ENCODE measurements at places on chromosomes 7 and 10.
A peak's percentile ranks its signal among the peaks of the same experiment; 100 is the strongest.

DNA sequence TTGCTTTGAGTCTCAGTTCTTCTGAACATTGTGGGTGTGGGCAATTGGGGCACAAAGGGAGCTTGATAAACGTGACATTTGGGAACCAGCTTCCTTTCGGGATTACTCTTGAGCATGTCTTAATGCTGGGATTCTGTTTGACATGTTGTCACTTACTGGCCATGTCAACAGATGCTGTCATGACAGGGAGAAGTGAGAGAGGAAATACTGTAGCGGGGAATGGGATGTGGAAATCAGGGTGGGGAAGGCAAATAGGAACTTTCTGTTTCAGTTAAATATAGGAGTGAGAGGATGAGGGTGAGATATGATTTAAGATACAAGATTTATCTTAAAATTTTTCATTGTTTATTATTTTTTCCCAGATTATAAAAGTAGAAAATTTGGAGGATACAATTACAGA, 83.9 kb downstream of the SEC23IP start:
- DNase-seq, result no peak

- DNase-seq, result no peak
Measured at GRCh38 chr10:129187331-129187730, 279.7 kb upstream of the MGMT start.

DNA sequence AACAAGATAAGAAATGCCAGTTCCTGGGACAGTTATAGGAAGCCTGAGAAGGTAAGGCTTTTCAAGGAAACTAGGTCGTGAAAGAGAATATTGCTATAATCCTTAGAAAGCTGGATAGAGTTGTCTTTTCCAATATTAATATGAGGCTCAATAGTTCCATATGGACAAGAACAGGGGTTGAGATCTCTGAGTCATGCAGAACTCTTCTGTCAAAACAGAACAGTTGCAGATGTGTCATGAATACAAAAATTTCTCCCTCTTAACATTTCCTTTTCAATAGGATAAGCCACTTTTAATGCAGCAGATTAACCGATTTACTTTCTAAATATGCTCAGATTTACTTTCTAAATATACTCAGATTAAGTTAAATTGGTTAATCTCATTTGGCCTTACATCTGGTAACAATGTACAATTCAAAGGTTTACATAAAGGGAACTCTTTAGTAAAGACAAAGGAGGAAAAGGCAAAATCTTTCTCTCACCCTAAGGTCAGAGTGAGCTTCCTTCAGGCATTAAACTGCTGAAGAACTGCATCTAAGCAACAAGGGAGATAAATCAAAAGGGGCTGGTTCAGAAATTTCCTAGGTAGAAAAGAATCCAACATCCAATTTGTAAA, 104.7 kb upstream of the PCDH15 start:
- DNase-seq, result no peak

GRCh38 chr10:25766687-25767221, 167.3 kb upstream of the MYO3A start:
- DNase-seq, result no peak

- no peak for DNase-seq
Measured at GRCh38 chr7:25391295-25391861, 163.1 kb upstream of the NPVF start.

GRCh38 chr10:35502692-35503091, 102.4 kb upstream of the GJD4 start:
- no peak for DNase-seq

DNA sequence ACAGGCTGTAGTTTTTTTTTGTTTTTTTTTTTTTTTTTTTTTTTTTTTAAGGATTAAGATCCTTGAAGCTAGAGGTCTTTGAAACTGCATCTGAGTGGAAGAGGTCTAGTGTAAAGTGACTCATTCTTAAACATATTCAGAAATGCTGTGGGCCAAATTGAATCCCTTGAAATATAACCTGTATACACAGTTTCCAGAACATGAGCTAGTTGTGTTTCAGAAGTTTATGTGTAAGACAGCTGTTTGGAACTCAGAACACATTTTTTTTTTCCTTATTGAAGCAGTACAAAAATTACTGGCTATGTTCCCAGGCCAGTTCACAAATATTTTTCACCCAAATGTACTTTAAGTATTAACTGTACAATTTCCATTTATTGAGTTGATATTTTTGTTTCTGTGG, 67.9 kb downstream of the PPP1R9A start:
- DNase-seq, result no peak

GRCh38 chr10:5518143-5518542, 6.6 kb upstream of the CALML3 start:
- no peak for DNase-seq

DNA sequence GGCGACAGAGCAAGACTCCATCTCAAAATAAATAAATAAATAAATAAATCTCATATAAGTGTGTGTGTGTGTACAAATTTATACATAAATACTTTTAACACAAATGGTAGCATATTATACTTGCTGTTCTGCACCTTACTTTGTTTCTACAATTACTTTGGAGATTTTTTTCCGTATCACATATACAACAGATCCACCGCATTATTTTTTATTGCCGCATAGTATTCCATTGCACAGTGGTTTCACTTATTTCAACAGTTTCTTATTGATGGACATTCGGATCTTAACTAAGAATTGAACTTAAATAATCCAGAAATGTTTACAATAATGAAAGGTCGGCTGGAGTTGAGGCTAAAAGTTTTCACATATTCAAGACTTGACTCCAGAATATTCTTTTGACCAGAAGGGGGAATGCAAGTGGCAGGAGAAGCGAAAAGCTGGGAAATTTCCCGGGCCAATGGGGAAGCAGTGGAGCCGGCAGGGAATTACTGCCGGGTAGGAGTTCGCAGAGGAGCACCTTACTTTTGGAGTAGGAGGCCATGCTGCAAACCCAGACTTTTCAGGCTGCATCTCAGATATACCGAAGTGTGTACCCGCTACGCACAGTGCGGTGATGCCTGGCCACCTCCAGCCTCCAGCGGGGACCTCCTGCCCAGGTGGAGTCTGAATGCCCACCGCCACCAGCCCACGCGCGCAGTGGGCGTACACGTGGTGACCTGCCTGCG, 415 bp upstream of the CNNM1 start:
- DNase-seq, result peak; percentile 10

DNA sequence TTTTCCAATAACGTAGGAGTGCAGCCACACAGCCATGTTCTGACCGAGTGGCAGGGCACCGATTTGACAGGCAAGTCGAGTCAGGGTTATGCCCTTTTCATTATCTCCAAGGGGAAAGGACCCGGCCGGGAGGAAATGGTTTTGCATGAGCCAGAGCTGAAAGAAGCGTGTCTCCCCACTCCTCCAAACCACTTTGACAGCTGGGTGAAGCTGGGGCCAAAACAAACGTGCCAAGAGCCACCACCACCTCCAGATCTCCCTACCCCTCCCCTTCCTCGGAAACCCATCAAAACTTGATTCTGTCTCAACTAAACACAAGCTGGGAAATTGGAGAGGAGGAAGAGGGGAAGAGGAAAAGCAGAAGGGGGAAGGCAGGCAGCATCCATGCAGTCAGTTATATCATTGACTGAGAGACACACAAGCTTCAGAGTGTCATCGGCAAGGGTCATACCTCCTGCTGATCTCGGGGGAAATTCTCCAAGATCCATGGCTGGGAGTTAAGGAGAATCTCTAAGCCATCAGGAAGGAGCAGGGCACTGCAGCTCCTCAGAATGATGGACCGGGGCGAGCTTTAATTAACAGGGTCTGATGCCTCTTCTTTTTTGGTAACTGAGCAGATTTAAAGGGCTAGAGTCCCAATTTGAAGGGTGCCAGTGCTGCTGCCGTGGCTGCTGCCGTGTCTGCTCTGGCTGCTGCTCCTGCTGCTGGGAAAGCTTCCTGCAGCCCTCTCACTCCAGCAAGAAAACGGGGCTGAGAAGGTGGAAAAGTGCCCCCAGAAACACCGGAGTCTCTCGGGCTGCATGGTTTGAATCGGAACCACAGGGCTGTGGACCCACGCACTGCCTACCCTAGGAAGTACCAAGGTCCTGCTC, 34.7 kb upstream of the CALN1 start:
- DNase-seq, result no peak

DNA sequence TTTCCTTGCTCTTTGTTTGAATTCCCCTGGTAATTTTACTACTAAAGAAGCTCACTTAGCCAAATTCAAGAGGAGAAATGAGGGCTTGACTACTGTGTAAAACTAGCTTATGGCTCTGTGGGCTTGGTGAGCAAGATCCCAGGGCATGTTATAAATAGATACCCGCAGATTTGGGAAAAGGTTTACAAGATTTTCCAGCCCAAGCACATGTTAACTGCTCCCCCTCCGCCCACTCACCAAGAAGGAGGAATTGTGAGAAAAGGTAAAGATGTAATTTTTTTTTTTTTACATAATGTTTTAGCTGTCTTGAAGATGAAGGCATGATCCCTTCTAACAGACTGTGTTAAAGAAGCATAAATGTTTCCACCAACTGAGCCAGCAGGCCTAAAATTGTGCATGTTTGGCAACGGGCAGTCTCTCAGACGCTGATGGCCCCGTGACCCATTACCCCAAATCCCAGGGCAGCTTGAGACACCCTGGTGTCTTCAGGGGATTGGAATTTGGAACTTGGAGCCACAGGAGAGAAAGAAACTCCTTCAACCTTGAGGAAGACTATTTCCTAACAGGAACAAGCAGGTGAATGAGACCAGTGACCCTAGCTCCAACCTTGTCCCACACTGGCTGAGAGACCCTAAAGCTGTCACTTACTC, 429.8 kb upstream of the CELF2 start:
- DNase-seq, result no peak

DNA sequence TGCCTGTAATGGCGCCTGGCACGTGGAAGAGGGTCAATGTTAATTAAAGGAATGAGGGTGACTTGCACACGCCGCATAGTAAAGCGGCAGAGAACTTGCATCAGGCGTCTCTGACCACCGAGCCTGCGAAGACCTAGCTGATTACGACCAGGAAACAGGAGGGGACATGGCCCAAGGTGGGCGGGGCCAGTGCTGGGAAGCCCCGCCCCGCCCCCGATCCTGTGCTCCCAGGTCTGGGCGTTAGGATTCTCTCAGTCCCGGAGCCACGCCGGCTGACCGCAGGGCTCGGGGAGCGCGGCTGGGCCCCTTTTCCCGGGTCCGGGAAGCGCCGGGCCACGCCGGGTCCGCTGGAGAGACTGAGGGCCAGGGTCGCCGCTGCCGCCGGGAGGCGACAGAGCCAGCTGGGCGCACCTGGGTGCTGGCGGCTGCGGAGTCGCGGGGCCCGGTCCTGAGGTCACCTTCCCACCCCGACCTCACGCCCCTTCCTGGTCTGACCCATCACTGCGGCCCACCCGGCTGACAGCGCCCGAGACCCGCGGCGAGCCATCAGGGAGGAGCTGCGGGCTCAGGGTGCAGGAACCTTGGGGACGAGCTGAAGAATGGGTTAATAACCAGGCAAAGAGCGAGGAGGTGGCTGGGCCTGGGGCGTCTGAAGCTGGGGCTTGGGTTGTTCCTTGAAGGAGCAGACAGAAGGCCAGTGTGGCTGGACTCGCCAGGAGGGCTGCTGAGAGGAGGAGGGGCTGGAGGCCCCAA, 23.0 kb upstream of the GRID1 start:
- no peak for DNase-seq

- DNase-seq, result no peak
Measured at GRCh38 chr10:79017882-79018520, 50.8 kb upstream of the ZMIZ1 start.

DNA sequence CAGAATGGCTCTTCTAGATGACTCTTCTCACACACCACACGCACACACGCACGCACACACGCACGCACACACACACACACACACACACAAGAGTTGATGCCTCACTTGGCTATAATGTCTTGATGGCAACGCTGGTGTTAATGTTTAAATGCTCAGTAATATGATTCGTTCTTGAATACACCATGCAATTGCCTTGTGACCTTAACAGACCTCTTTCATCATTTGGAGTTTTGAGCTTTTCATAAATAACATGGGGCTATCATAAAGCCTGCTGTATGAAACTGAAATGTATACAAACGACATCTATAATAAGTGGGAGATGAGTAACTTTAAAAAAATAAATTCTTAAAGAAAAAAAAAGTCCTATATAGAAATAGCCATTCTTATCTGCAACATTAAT, 8.2 kb downstream of the JCAD start:
- DNase-seq, result no peak

DNA sequence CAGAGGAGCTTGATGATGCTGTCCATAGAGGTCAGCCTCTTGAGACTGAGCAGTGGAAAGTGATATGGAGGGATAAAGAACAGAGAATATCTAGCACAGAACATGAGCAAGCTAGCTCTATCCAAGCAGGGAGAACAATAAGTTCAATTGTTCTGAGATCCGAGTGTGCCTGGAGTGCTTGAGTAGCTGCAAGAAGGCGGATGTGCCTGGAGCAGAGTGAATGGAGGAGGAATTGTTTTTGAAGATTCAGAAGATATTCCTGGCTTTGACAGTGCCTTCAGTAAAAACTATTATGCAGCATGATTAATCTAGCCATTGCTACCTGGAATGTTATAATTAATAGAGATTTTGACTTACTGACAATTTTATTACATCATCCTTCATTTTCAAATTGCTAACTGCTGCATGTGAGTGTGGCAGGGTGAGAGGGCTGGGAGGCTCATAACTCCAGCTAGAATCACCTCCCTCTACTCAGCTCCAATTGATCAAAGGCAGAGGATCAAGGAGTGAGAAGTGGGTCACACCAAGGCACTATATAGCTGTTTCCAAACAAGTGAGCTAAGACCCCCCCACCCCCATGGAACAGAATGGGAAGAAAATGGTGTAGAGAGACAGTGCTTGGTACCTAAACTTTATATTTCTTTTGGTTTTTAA, 302.8 kb downstream of the ADRA2A start:
- DNase-seq, result no peak

- DNase-seq, result no peak
Measured at GRCh38 chr7:84617265-84618030, 422.9 kb upstream of the SEMA3A start.

GRCh38 chr10:63976538-63976937, 455.3 kb downstream of the REEP3 start:
- no peak for DNase-seq

GRCh38 chr10:84988011-84988410, 659.6 kb downstream of the CCSER2 start:
- no peak for DNase-seq

- no peak for DNase-seq
Measured at GRCh38 chr7:117219485-117219884, 103.4 kb downstream of the WNT2 start.

DNA sequence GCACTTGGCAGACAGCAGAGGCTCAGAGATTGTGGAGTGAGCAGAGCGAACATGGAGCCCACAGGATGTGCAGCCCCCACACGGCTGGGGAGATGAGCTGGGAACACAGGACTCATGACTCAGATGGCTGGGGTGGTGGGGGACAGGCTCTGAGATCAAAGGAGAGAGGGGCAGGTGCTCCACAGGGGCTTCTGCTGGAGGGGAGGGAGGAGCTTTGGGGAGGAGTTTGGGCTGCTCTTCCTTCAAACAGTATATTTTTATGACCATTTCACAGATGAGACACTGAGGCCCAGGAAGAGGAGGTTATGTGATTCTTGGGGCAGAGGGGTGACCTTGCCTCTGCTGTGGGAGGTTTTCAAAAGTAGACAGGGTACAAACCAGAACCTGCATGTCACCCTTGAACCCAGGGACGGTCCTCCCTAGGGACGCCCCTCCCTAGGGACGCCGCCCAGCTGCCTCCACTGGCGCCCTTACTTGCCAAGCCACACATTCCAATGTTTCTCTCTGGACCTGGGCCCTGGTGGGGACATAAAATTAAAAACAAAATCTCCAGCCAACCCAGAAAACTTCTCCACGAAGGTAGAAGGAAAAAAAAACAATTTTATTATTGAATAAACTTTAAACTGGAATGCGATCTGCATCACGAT, 981 bp upstream of the CRYGN start:
- DNase-seq, result no peak

GRCh38 chr10:112379635-112380296, 5.8 kb downstream of the ACSL5 start:
- DNase-seq, result no peak

GRCh38 chr10:7583626-7584025, 83.1 kb downstream of the ITIH5 start:
- DNase-seq, result no peak
